ENCODE measurements at places on chromosomes 2 and 18.

DNA sequence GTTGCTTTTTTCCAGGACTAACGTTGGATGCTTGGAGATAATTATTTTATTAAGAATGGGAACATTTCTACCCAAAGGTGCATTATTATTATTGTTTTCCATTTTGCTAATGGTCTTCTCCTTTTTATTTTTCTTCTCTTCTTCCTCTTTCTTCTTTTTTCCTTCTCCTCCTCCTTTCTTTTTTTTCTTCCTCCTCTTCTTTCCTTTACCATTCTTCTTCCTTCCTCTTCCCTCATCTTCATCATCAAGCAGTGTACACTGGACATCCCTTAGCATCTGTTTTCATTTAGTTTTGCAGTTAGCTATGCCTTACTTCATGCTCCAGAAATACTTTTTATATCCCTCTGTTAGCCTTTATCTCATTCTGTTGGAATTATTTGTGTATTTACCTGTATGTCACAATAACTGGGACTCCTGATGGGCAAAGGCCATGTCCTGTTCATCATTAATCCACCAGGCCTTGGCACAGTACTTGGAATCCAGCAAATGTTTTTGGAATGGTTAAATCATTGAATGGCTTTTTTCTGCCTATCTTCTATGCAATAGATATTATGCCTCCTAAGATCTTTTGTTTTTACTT lies 162.7 kb downstream of the CAMKMT start:
- no peak for DNase-seq

- DNase-seq, result no peak
Observed at GRCh38 chr2:127128445-127128904, 21.5 kb upstream of the BIN1 start.

DNA sequence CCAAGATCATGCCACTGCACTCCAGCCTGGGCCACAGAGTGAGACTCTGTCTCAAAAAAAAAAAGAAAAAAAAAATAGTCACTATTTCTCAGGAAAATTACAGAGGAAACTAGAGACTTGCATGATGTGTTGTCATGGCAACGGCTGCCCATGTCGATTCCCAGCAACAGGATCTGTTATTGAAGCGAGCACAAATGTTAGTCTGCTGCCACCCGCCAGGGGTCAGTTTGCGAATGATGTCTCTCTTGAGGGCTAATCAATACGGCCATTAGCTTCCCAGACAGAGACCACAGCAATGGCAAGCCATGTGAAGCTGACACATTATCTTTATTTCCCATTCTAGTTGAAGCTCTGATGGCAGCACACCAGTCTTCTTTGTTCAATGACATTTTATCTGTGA lies 32.4 kb upstream of the ACYP2 start:
- DNase-seq, result no peak

GRCh38 chr2:217857624-217858506 lies 144.9 kb downstream of the TNS1 start:
- no peak for DNase-seq

GRCh38 chr2:73103018-73103542 lies 9.7 kb downstream of the RAB11FIP5 start:
- DNase-seq, result no peak

- no peak for DNase-seq
Observed at GRCh38 chr2:156430980-156431358, 5.2 kb upstream of the GPD2 start.

DNA sequence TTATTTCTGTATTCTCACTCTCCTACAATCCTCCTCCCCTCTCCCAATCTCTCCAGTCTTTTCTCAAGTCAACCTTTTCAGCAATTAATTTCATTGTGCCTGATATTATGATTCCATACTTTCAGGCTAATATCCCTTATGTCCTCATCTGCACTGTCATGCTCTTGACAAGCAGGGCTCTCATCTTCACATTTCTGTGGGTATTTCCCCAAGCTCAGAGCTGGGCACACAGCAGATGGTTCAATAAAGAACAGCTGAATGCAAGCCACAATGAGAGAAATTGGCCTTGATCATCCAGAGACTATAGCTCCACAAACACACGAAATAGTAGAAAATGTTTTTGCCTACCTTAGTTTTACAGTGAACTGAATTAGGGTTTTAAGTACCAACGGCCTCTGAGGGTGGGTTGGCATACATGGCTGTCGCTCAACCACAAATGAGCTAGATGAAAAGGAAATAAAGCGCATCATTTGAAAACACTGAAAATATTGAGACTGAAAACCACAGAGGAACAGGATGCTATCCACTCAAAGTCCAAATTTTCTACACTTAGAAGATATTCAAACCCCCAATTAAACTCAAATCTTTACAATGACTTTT lies 47.5 kb upstream of the STAT1 start:
- DNase-seq, result no peak

- DNase-seq, result peak; percentile 10
Observed at GRCh38 chr2:80068038-80068731, 236.4 kb downstream of the LRRTM1 start.

DNA sequence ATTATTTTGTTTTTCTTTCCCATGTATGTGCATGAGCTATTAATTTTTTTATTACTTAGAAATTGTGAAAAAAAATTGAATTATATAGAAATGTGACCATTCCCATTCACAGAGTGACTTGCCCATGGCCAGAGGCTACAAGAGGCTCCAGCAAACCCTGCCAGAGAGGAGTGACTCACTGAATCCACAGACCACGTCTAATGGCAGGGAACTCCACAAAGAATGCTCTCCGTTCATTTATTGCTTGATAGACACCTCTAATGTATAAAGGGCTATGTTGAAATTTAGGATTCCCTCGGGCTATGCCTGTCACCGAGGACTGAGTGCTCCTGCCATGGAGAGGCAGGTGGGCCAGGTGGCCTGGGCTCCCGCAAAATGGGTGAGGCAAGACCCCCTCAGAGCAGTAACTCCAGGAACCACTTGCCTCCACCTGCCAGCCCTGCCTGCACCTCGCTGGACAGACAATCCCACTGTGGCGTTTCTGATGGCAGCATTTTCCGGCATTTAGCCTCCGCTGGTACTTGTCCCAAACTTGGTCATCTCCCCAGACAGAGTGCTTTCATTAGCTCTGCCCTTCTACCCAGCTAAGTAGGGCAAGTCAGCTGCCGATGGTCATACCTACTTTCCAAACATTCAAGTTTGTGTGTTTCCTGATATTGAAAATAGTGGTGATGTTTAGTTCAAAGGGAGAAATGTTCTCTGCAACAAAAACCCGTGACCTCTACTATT lies 200.3 kb downstream of the PRKCE start:
- DNase-seq, result no peak

- DNase-seq, result no peak
Observed at GRCh38 chr2:63124218-63124617, 73.6 kb downstream of the OTX1 start.

DNA sequence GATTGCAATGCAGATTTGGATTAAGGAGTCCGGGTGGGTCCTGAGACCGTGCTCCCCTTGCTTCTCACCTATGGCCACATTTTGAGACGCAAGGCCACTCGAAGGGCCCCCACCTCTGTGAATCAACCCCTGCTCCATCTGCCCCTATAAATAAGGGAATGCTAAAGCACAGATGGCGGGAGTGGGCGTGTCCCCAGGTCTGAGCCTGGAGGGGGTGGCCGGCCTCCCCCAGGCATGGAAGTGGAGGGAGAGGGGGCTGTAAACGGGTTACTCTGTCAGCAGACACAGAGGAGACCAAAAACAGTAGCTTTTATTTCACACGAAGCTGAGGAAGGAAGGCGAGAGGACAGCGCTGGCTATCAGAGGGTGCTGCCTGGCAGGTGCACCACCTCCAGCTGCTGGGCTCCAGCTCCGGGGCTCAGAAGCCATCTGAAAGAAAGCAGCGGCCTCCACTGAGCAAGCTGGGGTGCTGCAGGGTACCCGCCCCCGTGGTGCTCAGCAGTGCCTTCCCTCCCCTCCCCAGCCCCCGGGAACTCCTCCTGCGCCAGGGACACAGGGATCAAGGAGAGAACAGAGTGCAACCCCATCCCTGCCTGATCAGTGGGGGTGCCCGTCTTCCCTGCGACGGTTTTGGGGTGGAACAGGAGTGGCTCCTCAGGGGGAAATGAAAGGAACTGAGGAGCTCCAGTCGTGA lies 56.7 kb upstream of the RAB6C start:
- DNase-seq, result peak; percentile 22

DNA sequence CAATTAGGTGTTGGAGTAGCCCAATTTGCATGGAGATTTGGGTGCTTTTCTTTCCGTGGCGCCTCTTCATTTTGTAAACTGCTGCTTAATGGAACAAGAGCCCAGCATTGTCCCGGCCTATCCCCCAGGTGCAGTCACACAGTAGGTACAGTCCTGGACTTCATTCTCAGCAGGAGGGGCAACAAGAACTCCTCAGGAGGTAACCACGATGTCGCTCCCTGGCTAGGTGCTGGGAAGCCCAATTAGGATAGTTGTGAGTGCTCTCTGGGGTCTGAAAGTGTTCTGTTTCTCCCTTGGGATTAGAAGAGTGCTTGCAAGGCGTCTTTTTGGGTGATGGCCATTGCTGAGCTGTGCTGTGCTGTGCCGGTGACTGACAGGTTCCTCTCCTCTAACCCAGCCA lies 53.8 kb downstream of the CABLES1 start:
- no peak for DNase-seq

DNA sequence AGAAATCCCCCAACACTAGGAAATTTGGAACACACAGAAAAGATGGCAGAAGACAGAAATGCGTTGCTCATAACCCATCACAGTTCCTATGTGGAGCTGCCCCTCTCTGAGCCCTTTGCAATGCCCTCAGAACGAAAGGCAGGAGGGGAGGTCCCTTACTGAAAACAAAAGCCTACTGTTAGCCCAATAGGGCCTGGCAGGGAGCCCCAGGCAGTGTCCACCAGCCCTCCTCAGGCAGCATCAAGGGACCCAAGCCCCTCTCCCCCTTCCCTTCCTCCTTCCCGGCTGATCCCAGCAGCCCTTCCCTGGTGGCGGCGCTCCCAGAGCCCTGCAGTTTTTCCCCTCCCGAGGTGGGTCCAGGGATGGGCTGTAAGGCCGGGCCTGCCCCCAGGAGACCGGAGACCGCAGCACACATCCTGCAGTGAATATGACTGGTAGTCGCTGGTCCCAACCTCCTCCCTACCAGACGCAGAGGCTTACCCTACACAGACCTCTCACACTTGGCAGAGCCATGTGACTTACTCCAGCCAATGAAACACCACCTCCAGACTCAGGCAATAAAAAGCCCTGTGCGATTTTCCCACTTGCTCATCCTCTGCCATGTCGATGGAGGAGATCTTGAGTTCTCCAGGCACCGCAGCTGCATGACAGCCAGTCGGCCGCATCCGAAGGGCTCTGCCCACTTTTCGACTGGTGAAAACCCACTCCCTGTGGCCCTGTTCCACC lies 19.4 kb upstream of the DUSP2 start:
- DNase-seq, result no peak

DNA sequence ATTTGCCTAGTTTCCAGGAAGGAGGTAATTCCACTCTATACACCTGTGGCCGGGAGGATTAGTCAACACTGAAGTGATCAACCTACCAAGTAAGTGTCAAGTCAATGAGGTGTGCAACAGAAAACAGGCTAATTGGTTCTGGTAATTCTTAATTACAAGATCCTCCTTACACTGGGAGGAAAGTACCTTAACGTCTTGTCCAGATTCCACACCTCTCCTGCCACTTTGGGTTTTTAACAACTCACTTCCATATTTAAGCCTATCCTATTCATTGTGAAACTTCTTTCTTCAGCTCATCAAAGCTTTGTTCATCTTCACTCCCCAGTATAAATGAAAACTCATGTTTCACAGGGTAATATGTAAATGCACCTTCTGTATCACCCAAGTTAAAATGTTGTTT lies 22.0 kb upstream of the MAP4K4 start:
- DNase-seq, result no peak

GRCh38 chr18:76056471-76057110 lies 438.5 kb downstream of the ZNF516 start:
- DNase-seq, result no peak

GRCh38 chr2:136727973-136728699 lies 37.2 kb upstream of the THSD7B start:
- DNase-seq, result no peak

GRCh38 chr2:141770530-141770929 lies 360.3 kb downstream of the LRP1B start:
- DNase-seq, result no peak

DNA sequence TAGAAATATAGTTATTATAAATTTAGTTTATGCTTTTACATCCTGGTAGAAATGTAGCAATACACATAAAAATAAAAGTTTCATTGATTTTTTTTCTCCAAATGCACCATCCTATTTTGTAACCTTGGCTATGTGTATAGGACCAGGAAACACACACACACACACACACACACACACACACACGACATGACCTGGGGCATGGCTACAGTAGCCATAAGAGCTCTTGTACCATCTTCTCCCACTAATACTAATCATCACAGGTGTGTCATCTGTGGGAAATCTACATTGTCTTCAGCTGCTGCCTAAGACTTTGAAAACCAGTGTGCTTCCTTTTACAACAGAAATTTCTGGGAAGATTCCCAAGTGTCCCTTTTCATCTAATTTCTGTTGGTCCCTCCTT lies 144.3 kb downstream of the MCFD2 start:
- no peak for DNase-seq

- DNase-seq, result no peak
Observed at GRCh38 chr2:237623428-237624403, 3.7 kb upstream of the LRRFIP1 start.

DNA sequence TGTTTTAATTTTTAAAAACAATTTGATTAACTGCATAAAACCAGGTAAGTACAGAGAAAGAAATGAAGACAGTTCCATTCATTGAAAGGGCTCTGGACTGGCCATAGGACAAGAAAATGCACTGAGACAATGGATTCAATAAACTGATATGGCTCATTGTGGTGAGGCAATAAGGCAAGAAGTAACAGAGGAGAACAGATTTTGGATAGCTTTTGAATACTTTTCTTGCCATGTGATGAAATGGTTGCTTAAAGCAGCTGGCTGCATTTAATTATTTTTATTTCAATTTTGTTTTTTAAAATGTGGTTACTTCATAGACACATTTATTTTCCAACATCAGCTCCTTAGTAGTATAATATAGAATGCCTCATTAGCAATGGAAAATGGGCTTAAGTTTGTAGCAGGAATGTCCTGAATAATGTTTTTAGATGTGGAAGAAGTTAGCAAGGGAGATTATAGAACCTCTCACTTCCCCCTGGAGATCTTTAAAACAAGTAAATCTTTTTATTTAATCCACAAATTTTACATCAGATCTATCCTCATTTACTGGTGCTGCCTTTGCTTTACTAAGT lies 646.9 kb upstream of the ZEB2 start:
- DNase-seq, result no peak

- DNase-seq, result peak; percentile 86
Observed at GRCh38 chr2:132581991-132582738, 87.8 kb downstream of the LYPD1 start.
